ENCODE measurements at places on chromosomes 2 and 18.

GRCh38 chr18:23998820-23999219 lies 15.7 kb upstream of the TTC39C start:
- no peak for DNase-seq

GRCh38 chr2:46216213-46216612 lies 81.0 kb upstream of the EPAS1 start:
- DNase-seq: no peak

GRCh38 chr18:78978349-78979055 lies 1.1 kb upstream of the SALL3 start:
- no peak for DNase-seq

- no peak for DNase-seq
These were observed 20.3 kb downstream of the ALK start for GRCh38 chr2:29900971-29901633.

DNA sequence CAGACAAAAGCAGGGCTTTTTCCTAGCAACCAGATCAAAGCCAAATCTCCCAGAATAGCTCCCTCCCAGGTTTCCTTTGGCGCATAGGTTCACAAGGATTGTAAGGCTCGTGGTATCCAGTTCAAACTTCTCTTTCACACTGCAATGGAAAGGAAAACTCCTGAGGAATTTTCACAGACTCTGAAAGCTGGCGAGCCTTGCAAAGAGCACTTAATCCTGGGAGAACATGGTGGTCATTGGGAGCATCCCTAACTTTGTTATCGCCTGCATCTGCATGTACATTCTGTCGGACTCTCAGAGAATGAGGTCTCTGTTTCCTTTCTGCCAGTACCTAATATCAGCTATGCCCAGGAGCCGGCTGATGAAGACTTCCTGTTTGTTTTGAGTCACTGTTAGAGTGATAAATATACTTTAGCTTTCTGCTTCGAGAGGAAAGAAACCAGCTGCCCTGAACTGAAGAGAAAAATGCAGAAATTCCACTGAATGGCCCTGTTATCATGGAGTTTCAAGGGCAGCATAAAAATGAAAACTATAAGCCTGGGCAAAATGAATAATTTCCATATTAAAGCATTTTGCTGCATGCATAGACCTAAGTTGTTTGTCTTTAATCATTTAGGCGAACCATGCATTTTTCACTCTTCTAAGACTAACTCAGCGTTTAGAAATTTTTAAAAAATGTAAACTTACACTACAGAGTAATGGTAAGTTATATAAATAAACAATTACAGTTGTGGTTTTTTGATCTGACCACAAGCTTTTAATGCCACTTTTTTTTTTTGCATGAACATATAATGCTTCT lies 76.4 kb upstream of the ZEB2 start:
- DNase-seq: no peak

DNA sequence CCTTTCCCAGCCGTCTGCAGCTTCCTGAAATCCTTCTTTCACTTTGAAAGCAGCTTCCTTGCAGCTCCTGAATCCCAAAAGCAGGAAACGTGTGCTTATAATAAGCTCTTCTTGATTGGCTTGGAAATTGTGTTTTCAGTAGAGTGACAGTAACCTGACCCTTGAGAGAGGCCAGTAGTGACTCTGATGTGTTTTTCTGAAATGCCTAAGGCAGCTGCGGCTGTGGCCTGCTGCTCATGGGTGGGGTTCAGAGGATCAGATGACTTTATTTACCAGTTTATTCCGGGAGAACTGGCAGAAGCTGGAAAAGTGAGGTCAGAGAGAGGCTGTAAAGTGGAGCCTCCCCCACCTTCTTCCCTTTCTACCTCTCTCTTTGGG lies 31.9 kb upstream of the RPIA start:
- no peak for DNase-seq

DNA sequence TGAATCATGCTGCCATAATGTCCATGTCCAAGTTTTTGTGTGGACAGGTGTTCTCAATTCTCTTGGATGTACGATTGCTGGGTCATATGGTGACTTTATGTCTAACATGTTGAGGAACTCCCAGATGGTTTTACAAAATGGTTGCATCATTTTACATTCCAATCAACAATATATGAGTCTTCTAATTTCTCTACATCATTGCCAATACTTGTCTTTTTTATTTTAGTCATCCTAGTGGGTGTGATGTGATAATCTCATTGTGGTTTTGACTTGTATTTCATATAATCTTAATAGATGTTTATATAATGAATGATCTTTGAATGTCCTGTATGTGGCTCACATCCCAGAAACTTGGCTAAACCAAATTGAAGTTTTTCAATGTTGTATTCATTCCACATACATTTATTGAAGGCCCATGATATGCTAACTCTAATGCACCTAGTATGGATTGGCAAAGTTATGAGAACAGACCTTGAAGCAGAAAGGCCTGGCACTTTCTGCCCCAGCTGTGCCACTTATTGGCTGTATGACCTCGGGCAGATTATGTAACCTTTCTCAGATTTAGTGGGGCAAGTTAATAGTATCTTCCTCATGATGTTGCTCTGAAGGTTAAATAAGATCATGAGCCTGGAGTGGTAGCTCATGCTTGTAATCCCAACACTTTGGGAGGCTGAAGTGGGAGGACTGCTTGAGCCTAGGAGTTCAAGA lies 205.4 kb downstream of the RAB3GAP1 start:
- DNase-seq: no peak
